ENCODE measurements at places on chromosomes 4 and X.
A peak's percentile ranks its signal among the peaks of the same experiment; 100 is the strongest.

GRCh38 chrX:110086162-110086915 lies 83.4 kb downstream of the TMEM164 start:
- peak; percentile 54 for DNase-seq

- DNase-seq: no peak
These were observed 29.7 kb downstream of the PRRG1 start for GRCh38 chrX:37378830-37379229.

DNA sequence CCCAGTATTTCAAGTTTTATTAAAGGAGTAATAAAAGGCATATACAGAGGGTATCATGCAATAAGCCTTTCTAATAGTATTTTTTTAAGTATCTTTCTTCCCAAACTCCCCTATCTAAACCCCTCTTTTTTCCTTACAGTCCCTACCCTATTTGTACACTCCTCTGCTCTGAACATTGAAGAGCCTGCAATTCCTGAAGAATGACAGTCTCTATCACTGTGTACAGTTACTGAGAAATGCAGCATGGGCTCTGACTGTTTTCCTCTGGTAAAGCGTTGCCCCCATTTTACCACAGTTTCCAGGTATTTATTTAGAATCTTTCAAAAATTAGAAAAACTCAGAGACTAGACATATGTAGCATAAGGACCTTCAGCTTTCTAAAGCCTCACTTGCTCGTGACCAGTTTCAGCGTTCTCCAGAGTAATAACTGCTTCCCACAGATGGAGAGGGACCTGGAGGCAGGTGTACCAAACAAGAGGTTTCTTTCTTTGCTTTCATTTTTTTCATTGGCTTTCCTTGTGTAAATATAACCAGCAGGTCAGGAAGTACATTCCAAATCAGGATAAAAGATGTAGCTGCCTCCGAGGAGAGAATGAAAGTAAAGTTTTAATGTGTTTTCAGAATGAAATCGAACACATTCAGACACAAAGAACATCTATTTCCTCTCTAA lies 230.8 kb downstream of the CFAP299 start:
- peak; percentile 9 for DNase-seq

GRCh38 chr4:185039508-185040273 lies 21.4 kb downstream of the HELT start:
- DNase-seq: peak; percentile 65

DNA sequence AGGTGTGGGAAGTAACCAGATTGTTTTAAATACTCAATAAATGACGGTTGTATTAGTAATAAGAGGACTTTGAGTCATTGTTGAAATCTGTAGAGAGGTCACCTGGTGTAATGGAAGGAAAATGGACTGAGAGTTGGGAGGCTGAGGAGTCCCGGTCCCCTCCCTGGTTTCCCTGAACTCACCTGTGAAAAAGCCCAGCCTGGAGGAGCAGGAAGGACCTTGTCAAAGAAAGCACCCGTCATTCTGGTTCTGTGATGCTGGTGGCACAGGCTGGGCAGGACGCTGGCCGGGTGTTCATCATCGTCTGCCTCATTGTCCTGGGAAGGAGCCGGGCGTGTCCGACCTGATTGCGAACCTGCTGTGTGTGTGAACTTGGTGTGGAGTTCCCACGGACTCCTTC lies 70.8 kb downstream of the SORCS2 start:
- no peak for DNase-seq

- DNase-seq: no peak
These were observed 222.0 kb downstream of the PPP3CA start for GRCh38 chr4:101125045-101125942.

- no peak for DNase-seq
These were observed at the start of gene PAGE2B for GRCh38 chrX:55074851-55075467. TSS of gene PAGE2B (plus strand) at chrX:55075030. CDS start at chrX:55076042, 1,012 bp downstream.

GRCh38 chr4:108445716-108446115 lies 174.7 kb upstream of the RPL34 start:
- no peak for DNase-seq

GRCh38 chr4:113869743-113870375 lies 108.3 kb upstream of the CAMK2D start:
- peak; percentile 29 for DNase-seq

GRCh38 chr4:4559596-4559995 lies 17.7 kb upstream of the STX18 start:
- peak; percentile 31 for DNase-seq

GRCh38 chr4:40183615-40184411 lies 13.0 kb upstream of the RHOH start:
- DNase-seq: no peak

- peak; percentile 37 for DNase-seq
These were observed 94.3 kb downstream of the CT47B1 start for GRCh38 chrX:120781403-120781802.

GRCh38 chrX:3348191-3348590 lies 1.7 kb upstream of the MXRA5 start:
- DNase-seq: no peak

- DNase-seq: peak; percentile 70
These were observed 19.5 kb downstream of the UTP14A start for GRCh38 chrX:129925305-129926092.

DNA sequence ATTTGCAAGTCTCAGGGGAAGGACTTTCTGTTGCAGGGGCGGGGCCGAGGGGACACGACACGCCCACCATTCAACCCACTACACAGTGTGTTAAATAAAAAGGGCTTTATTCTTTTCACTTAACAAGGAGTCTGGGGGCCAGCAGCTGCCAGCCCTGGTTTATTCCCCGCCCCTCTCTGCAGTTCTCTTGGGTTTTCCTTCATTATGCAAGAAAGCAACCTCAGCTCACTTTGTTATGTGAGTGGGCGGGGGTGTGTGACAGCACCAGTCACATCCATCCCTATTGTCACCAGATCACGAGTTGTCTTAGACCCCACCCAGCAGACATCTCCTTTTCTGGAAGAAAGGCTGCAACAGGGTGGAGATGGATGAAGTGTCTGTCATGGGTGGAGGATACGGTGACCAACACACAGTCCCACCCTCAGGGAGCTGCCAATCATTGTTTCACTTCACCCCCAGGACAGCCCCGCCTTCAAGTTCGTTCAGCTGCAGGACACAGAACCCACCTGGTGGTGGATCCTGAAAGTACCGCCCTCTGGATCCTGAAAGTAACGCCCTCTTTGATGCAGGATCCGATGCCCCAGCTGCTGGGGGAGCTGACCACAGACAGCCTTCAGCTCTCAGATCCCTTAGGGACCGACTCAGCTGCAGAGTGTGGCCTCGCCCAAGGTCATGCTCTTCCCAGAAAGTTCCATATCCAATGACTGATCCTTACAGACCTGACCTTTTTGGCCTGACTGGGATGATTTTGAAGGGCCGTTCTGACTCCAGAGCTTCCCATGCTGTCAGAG lies 79.6 kb downstream of the SMIM20 start:
- DNase-seq: peak; percentile 20

DNA sequence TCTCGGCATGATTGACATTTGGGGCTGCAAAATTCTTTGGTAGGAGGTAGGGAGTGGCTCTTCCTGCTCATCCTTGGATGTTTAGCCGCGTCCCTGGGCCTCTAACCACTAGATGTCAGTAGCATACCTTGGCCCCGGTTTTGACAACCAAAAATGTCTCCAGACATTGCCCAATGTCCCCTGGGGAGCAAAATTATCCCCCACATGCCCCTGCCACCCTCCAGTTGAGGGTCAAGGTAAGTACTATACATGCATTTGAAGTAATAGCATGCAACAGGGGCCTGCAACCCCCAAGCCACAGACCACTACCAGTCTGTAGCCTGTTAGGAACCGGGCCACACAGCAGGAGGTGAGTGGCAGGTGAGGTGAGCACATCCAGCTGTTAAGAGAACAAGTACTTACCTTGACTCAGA lies 17.6 kb upstream of the KIAA1210 start:
- peak; percentile 2 for DNase-seq

DNA sequence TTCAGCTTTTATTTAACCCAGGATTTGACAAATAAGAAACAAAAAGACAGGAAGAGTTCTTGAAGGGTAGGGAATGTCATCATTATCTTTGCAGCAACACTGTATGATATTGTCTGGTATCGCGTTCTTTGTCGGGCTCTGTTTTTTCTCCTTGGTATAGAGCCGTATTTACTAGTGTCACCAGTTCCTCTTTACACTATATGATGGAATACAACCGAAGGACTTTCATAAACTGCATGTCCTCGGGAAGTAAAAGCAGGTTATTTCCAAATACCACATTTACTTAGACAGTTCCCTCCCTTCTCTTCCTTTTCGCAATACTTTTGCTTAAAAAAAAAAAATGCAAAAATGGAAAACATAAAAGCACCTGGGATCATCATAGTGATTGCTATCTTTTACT lies 96.6 kb upstream of the IL13RA1 start:
- no peak for DNase-seq
